ENCODE measurements at places on chromosomes 2 and 18.

- DNase-seq: peak; percentile 46
These were observed 19.7 kb downstream of the CLUL1 start for GRCh38 chr18:616380-616995.

DNA sequence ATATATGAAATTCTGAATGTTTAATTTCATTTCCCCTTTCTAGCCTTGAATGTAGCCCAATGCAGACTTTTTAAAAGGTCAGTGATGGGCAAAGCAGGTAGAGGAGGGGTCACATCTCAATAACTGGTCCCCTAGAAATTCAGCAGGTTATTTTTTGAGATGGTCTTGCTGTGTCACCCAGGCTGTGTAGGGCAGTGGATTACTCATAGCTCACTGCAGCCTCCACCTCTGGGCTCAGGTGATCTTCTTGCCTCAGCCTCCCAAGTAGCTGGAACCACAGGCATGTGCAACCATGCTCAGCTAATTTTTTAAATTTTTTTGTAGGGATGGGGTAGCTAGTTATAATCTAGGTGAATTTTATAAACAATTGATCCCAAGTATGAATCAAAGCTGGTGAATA, 8.8 kb downstream of the IAH1 start:
- no peak for DNase-seq

- no peak for DNase-seq
These were observed 138.7 kb downstream of the RAB3GAP1 start for GRCh38 chr2:135190799-135191198.

DNA sequence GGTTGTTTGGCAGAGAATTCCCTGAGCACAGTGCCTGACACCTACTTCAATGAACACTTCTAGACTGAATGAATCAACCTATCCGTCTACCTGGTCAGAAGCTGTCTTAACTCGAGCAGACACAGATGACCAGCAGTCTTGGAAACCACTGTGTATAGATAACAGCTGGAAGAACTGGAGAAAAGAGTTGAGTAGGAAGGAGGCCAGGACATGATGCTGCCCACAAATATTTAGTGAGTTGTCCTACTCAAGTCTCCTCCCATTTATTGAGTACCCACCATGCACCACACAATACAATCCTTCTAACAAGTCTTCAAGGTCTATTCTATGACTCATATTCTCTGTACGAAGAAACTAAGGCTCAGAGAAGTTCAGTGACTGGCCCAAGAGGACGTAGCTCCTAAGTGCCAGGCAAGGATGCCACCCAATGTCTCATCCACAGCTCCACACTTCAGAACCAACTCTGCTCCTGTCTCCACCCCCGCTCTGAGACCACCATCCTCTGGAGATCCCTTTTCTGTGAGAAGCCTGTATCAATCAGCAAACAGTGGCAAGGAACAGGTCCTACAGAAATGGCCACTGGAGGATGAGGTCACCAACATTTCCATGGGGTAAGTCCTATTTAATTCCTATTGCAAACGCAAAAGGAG, 62.2 kb downstream of the GALNT14 start:
- DNase-seq: no peak

DNA sequence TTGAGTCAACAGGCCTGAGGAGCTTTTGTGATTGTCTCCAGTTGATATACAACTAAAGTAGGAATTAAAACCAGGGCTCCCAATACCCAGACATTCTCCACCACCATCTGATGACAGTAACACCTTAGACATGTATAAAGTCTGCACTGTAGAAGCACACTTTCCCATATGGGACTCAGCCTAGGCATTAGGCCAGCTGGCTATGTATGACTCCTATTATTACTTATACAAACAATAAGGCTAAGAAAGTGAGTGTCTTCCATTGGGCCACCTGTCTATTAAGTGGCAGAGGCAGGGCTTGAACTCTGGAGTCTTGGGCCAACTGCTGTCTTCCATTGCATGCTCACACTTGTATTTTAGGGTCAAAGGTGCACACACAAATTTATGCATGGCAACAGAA, 32.1 kb upstream of the COLEC12 start:
- no peak for DNase-seq

DNA sequence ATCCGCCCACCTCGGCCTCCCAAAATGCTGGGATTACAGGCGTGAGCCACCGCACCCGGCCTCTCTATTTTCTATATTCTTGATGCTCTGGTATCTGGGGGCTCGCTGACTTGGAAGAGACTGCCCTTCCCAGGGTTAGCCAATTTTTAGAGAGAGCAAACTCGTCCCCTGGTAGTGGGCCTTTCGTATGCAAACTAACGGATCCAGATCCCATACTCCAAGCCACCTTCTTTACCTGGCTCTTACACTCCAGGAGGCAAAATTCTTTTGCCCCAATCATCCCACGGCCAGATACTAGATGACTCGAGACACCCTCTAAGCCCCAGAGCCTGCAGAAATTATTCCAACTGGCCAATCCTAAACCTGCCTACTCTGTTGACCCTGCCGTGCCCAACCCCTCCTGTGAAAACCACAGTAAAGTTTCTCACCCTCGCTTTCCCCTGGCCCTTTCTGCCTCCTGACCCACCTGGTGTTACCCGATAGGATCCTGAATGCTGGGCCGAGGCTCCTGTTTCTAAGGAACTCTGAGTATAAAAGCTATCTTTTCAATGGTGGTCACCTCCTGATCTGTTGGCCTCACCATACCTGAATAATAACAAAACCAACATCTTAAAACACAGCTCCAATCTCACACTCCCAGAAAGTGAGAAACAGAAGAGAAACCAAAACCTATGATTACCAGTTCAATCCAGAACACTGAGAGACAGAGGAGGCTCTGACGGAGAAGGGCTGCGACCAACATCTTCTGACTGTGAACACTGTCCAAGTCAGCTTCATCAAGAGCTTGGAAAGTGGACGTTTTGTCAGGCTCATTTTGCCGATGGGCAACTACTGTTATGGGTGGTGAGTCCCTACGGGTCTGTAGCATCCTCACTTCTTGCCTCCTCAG, 57.6 kb upstream of the ZNF532 start:
- no peak for DNase-seq
